ENCODE measurements at places on chromosomes 6 and 20. TPM values are rescaled to one million over a fixed set of nuclear protein-coding genes. Genes with fewer than 3 reads are reported as not detected.

The MYH7B gene
- total RNA-seq, result 0.06 TPM

The SIRPA gene
- 100 TPM for total RNA-seq

The MUC21 gene
- not detected for total RNA-seq

The MATN4 gene
- total RNA-seq, result not detected

The VIP gene
- total RNA-seq, result 0.48 TPM

The OR2J3 gene
- not detected for total RNA-seq

The XKR7 gene
- not detected for total RNA-seq

The AGER gene
- 5.7 TPM for total RNA-seq

The MRPL2 gene
- 59.3 TPM for total RNA-seq

Data from mesenteric fat pad (tissue), 1 donor.